PC-9 (cell line): ENCODE measurements at places on chromosomes 11 and 22. TPM values are rescaled to one million over a fixed set of nuclear protein-coding genes. Genes with fewer than 3 reads are reported as not detected.

DNA sequence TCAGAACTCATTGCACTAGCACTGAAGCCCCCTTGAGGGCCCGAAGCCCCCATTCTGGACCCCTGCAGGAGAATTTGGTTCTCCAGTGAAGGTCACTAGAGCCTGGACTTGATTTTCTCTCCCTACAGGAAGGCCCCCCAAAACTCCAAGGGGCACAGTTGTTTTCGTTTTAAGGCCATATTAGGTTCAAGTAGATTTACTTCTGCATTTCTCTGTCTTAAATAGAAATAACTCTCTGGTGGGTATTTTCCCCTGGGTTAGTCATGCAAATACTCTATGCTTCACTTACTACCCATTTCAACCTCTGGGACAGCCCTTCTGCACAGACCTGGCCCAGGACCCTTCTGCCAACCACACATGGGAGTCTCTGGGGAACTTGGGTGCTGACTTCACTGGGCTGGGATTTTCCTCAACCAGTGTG, 41.6 kb downstream of the WEE1 start:
- H3K36me3 ChIP-seq, result no peaks in the 10 kb centered on the region
- H3K27ac ChIP-seq, result no peak overlapping the region
- H3K4me1 ChIP-seq, result peaks cover 25% of the 10 kb centered on the region
- H3K4me3 ChIP-seq, result peak overlapping the region; percentile 75; the same call in 1 of the 2 replicates
- no peak for DNase-seq

DNA sequence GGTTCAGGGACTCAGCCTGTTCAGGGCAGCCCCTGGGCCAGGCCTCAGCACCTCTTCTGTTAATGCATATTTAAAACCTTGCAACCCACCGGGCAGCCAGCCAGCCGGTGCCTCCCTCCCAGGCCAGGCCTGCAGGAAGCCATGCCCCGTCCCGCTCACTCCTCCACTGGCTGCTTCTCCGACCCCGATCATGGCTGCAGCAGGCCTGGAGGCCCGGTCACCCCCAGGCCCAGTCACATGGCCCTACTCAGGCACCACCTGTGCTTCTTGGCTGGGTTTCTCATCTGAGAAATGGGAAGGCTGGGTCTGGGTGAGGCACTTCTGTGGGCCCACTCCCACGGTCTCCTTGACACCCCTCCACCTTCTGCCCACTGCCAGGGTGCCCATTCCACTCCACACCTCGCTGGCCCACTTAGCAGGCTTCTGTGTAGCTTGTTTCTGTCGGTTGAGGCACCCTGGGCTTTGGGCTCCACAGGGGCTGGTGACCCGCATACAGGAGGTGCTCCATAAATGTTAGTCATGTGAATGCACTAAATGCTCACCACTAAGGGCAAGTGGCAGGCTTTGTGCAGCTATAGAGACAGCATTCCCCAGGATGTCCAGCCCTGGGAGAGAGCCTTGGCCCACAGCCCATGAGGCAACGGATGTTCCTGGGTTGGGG, 11.4 kb downstream of the RTN4R start:
- H3K4me3 ChIP-seq, result no peak overlapping the region
- DNase-seq, result no peak
- H3K27ac ChIP-seq, result no peak overlapping the region
- H3K36me3 ChIP-seq, result no peaks in the 10 kb centered on the region
- no peaks in the 10 kb centered on the region for H3K4me1 ChIP-seq
- H3K27me3 ChIP-seq, result no peaks in the 10 kb centered on the region

DNA sequence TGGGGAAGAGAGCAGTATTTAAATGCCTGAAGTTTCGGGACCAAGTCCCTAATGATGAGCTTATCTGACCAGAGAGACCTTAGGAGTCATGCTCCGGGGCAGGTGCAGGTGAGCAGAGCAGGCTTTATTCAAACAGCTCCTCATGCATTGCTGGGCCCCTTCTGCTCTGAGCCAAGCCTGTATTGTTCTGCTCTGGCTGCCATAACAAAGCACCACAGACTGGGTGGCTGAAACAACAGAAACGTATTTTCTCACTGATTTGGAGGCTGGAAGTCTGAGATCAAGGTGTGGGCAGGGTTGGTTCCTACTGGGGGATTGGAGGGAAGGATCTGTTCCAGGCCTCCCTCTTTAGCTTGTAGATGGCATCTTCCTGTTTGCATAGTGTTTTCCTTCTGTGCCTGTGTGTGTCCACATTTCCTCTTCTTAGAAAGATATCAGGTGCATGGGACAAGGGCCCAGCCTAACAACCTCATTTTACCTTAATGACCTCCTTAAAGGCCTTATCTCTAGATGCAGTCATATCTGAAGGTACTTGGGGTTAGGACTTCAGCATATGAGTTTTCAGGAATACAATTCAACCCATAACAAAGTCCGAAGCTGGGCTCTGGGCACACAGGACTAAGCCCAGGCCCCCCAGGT, 97.1 kb upstream of the PARVA start:
- no peak for DNase-seq
- H3K4me1 ChIP-seq, result peaks cover 19% of the 10 kb centered on the region
- H3K27me3 ChIP-seq, result no peaks in the 10 kb centered on the region
- no peak overlapping the region for H3K27ac ChIP-seq

DNA sequence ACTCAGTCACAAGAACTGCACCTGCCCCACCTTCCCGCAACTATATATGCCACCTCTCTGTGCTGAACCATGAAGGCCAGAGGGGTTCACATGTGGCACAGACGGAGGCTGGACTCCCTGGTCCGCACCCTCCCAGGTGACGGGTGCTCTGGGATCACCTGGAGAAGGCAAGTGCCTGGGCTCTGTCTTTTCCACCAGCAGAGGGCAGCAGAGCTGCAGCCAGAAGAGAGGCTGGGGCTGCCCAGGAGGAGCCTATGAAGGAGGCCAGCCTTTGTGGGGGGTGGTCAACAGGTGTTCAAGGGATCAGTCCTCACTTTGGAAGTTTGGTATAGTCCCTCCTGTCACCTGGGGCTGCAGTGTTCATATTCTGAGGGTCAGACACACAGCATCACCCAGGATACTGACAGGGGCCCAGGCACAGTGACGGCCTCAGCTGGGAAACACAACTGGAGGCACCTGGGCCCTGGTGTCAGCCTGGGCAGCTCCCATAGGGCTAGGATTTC, 39.2 kb upstream of the IGLL5 start:
- peaks cover 36% of the 10 kb centered on the region for H3K27me3 ChIP-seq
- H3K4me1 ChIP-seq, result no peaks in the 10 kb centered on the region
- no peaks in the 10 kb centered on the region for H3K36me3 ChIP-seq
- H3K27ac ChIP-seq, result no peak overlapping the region

DNA sequence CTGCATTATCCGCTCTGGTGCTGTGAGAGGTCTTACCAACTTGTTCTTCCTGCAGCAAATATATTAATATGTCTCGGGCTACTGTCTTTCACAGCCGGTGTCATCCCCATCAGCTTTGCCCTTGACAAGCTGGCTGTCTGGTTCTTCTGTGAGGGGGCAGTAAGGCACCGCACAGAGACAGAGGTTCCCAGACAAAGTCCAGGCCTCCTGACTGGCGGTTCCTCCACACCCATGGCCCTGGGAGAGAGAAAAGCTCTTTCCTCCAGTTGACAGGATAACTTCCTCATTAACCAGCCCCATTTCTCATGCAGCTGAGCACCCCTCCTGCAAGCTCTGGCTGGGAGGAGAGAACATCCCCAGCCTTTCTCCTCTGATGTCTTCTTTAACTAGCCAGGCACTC, 212.5 kb upstream of the SEZ6L start:
- H3K4me1 ChIP-seq, result no peaks in the 10 kb centered on the region
- H3K27me3 ChIP-seq, result peaks cover 72% of the 10 kb centered on the region
- DNase-seq, result no peak
- no peak overlapping the region for H3K4me3 ChIP-seq
- H3K36me3 ChIP-seq, result no peaks in the 10 kb centered on the region

- no peaks in the 10 kb centered on the region for H3K27me3 ChIP-seq
- H3K4me1 ChIP-seq, result 0 out of 2 replicates have a peak, but pooled peaks cover 11% of the 10 kb centered on the region
- DNase-seq, result peak; percentile 54
- no peak overlapping the region for H3K27ac ChIP-seq
- no peak overlapping the region for H3K4me3 ChIP-seq
- H3K36me3 ChIP-seq, result no peaks in the 10 kb centered on the region
Measured at GRCh38 chr11:7677071-7677470, 3.8 kb upstream of the CYB5R2 start.

GRCh38 chr22:46508491-46508999, 28.9 kb downstream of the CELSR1 start:
- H3K27me3 ChIP-seq, result no peaks in the 10 kb centered on the region
- peaks cover 1% of the 10 kb centered on the region; the same call in 1 of the 2 replicates for H3K4me1 ChIP-seq
- H3K36me3 ChIP-seq, result no peaks in the 10 kb centered on the region
- DNase-seq, result no peak
- no peak overlapping the region for H3K4me3 ChIP-seq

DNA sequence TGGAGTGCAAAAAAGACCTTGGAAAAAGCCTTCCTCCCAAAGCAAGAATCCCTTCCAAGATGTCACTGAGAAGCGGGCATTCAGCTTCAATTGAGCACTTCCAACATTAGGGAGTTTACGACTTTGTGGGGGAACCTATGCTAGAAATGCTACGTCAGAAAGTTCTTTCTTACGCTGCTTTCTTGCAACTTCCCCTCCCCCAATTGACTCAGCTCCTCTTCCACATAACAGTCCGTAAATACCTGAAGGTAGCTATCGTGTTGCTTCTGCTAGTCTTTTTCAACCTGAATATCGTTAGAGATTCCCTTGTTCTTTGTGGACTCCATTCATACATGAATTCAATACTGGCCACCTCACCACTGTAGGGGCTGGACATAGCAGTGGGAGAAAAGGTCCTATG, 47.0 kb downstream of the VSIG10L2 start:
- H3K27ac ChIP-seq, result no peak overlapping the region
- no peak overlapping the region for H3K4me3 ChIP-seq
- H3K4me1 ChIP-seq, result no peaks in the 10 kb centered on the region
- DNase-seq, result no peak
- no peaks in the 10 kb centered on the region for H3K27me3 ChIP-seq

The PNPLA3 gene
- 22.2 and 26.8 TPM in 2 replicates for total RNA-seq

The ANO5 gene
- total RNA-seq, result not detected in 2 replicates

The MPZL3 gene
- 13.4 and 16.8 TPM in 2 replicates for total RNA-seq

The PDXP gene
- total RNA-seq, result 10.9 and 13.5 TPM in 2 replicates

The CNGA4 gene
- total RNA-seq, result 0.20 TPM in 1 of 2 replicates, not detected in the other

The CALCA gene
- total RNA-seq, result not detected in 2 replicates

The KDM4D gene
- total RNA-seq, result 0.85 and 1.1 TPM in 2 replicates

The AASDHPPT gene
- 31.4 and 33.1 TPM in 2 replicates for total RNA-seq

The KDM4E gene
- not detected in 2 replicates for total RNA-seq
